ENCODE measurements at places on chromosomes 2 and 18. TPM values are rescaled to one million over a fixed set of nuclear protein-coding genes. Genes with fewer than 3 reads are reported as not detected.
A peak's percentile ranks its signal among the peaks of the same experiment; 100 is the strongest.

The GPC1 gene
- 103 TPM for total RNA-seq

The PRSS56 gene
- total RNA-seq, result not detected

DNA sequence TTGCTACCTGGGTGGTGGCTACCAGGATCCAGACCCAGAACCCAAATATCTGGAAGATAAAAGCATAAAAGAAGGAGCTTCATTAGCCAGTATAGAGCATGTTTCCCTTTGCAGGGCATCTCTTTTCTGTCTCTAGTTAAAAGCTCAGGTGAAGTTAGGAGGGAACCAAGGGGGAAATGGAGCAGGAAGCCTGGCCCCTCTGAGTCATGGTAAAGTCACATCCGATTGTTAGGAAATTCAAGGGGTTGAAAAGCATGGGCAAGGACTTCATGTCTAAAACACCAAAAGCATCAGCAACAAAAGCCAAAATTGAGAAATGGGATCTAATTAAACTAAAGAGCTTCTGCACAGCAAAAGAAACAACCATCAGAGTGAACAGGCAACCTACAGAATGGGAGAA is 126.9 kb downstream of the RPIA start:
- peak; percentile 62 for DNase-seq

GRCh38 chr2:160298960-160299359 is 98.9 kb upstream of the ITGB6 start:
- no peak for DNase-seq

DNA sequence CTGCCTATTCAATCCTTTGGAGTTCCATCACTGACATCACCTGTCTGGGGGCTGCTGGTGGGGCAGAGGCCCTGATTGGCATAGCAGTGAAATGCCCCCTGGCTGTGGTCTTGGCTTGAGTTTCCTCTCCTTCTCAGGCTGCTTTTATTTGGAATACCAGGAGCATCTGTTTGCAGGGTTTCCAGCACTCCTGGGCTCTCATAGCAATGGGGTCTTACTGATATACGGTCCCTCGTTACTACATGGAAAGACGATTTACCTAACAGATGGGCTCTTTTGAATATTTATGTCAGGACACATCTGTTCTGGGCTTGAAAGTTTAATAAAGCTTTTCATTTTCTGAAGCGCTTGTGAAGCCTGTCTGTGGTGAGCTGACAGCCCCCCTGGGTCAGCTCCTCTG is 230.3 kb downstream of the SLC4A3 start:
- DNase-seq, result no peak
